ENCODE measurements at places on chromosomes 12 and 14.

DNA sequence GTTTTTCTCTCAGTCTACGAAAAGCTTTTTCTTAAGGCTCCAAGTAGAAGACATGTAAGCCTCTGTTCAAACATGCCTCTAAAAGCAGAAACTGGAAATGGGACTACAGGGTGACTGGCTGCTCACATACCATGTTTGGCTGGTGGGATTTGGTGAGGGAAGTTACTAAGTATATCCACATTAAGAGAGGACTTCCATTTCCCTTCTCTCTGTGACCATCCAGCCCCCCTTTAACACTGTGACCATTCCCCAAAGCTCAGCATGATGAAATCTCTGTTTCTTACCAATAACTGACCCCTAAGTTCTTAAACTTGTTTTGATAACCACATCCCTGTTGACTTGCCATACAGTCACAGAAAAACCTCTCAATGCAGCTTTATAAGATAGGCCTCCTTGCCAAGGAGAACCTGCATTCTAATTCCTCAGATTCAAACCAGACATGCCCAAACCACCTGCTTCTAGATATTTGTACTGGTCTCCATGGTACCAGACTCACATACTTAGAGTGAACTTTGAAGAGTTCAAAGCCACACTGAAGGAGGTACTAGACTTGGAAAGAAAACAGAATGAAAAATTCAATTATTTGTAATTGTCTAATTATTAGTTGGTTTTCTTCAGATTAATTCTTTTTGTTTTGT, 102.2 kb downstream of the VEZT start:
- no peak for DNase-seq

- DNase-seq: no peak
Observed at GRCh38 chr12:123846340-123846739, 84.2 kb downstream of the DNAH10 start.

DNA sequence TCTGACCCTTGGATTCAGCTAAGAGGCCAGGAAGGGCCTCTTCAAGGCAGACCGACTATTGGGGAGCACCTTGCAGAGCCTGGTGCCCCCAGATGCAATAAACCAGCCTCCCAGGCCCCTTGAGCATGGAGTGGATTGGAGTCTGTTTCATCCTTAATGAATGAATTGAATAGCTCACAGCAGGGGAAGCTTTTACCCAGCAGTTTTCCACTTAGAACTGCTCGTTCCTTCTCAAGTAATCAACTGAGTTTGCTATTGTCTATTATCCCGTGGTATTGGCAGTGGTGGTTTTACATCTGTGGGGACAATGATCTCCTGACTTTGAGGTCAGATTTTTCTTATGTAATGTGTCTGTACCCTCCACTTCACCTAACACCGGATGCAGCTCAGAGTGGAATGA, 197.6 kb downstream of the AACS start:
- DNase-seq: no peak

DNA sequence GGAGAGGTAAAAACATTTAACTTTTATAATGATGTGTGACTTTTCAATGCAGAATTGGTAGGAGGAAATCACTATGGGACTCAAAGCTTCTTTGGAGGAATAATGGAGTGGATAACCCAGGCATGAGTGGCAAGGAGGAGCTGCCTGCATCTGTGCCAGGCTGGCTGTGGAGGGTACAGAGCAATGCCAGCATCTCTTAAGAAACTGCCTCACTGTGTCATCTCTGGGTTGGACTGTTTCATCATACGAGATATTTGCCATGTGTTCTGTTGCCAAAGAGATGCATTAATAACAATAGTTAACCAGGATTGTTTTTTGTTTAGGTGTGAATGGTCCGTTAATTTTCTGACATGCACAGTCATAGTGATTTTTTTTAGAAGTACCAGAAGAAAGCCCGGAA, 183.7 kb upstream of the NTF3 start:
- DNase-seq: no peak

GRCh38 chr14:64789696-64790095, 85.5 kb downstream of the PLEKHG3 start:
- no peak for DNase-seq

DNA sequence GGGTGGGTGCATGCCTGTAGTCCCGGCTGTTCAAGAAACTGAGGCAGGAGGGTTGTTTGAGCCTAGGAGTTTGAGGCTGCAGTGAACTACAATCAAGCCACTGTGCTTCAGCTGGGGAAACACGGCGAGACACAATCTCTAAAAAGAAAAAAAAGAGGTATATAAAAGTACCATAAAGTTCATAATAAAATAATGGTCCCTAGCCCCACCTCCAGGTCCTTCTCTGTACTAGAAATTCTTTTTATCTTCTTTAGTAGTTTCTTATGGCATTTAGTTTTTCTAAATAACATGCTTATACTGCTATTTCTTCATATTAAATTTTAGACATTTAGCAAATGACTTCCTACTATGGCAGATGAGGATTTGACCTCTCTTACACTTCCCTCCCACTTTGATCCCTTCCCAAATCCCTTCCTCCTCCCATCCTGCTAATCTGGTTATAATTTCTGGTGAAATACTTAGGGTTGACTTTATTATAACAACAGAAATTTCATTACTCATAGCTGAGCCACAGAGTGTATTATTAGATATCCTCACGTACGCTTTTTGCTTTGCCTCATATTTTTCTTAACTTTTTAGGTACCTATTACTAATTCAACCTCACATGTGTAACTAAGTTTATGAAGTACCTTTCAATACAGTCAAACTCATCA, 94.7 kb downstream of the SLC41A2 start:
- no peak for DNase-seq

GRCh38 chr12:121209624-121210572, at the start of gene P2RX4:
Gene P2RX4 (plus strand): TSS chr12:121210129. CDS start chr12:121210165, 36 bp downstream.
- peak; percentile 91 for DNase-seq

DNA sequence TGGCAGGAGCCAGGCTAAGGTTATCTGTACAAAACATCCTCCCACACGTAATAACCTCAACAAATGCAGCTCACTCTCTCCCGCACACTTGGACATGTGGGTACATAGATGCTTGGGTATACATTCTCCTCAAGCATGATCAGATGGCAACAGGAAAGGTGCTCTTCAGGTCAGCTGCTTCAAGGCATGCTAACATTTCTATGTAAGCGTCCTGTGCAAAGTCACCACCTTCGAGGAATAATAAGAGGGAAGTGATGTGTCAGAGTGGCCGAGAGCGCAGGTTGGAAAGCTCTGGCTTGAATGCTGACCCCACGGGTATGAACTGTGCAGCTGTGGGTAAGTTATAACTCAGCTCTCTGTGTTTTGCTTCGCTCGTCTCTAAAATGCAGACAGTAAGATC, 24.2 kb upstream of the SLC6A12 start:
- no peak for DNase-seq

GRCh38 chr12:31664038-31664437, 4.5 kb downstream of the ETFBKMT start:
- no peak for DNase-seq

- peak; percentile 42 for DNase-seq
Observed at GRCh38 chr12:75816897-75817296, 214.7 kb downstream of the PHLDA1 start.

- DNase-seq: no peak
Observed at GRCh38 chr12:66190519-66191370, 1.7 kb downstream of the IRAK3 start.

GRCh38 chr12:54058128-54058768, 4.6 kb downstream of the HOXC4 start:
- no peak for DNase-seq

GRCh38 chr12:132171968-132172521, 27.8 kb downstream of the NOC4L start:
- no peak for DNase-seq

GRCh38 chr12:131116468-131117117, 162.9 kb downstream of the ADGRD1 start:
- DNase-seq: no peak

- DNase-seq: no peak
Observed at GRCh38 chr12:43287706-43288383, 264.2 kb downstream of the ADAMTS20 start.

- peak; percentile 23 for DNase-seq
Observed at GRCh38 chr12:55933169-55933798, 2.3 kb downstream of the DGKA start.

DNA sequence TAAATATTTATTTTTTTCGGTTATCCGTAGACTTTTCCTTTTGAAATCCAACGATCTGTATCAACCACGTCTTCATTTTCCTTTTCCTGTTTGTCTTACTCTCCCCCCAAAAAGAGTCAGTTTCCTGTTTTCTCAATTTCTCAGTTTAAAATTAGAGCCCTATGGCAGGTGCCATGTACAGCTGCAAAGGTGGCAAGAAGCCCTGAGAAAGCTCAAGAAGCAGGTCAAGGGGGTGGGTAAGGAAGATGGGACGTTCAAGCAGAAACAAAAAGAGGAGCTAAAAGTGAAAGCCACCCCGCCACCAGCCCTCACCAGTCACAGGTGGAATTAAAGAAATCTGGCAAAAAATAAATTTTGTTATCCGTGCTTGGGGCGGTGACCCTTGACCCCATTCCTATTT, 26.7 kb downstream of the SLC35E3 start:
- no peak for DNase-seq

DNA sequence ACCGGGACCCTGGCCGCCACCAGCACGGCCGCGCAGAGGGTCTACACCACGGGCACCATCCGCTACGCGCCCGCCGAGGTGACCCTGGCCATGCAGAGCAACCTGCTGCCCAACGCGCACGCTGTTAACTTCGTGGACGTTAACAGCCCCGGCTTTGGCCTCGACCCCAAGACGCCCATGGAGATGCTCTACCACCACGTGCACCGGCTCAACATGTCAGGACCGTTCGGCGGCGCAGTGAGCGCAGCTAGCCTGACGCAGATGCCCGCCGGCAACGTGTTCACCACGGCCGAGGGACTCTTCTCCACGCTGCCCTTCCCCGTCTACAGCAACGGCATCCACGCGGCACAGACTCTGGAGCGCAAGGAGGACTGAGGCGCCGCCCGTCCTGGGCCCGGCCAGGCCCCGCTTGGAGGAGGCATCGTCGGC, 150.1 kb downstream of the EGLN3 start:
- DNase-seq: no peak

GRCh38 chr14:68283378-68284123, 464.0 kb downstream of the RAD51B start:
- peak; percentile 69 for DNase-seq

DNA sequence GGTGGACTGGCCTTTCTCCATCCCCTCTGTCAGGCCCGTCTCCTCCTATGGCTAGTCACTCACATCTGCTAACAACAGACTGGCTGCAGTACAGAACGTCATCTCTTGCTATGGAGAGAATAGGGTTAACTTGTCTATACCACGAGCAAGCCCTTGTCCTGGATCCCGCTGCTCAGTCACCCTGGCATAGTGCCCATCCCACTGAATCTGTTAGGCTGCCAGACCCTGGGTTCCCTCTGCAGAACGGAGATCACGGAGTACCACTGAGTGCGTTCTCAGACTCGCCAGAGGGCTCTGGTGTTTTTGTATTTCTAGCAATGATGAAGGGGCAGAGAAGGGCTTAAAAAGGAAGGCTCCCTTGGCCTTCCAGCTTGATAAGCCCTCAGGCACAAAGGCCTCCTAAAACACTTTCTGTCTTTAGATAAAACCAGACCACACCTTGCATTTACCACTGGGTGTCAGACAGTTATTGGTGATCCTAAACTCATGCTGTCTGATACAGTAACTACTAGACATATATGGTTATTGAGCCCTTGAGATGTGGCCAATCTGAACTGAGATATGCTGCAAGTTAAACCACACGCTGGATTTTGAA, 6.3 kb upstream of the NRIP2 start:
- DNase-seq: no peak

DNA sequence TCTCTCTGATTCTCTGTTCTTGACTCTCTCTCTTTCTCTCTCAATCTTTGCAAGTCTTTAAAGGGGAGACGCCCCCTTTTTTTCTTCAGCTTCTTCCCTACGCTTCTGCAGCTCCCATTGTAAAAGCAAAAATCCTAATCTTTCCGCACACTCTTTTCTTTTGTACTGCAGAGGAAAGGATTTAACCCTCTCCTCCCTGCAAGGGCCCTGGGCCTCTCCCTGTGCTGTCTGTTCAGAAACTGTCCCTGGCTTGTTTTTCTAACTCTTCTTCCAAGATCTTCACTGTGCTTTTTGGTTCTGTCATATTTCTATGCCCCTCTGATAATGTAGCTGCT, 10.9 kb upstream of the SALL2 start:
- no peak for DNase-seq

- DNase-seq: no peak
Observed at GRCh38 chr12:26133521-26133920, 8.7 kb upstream of the BHLHE41 start.

DNA sequence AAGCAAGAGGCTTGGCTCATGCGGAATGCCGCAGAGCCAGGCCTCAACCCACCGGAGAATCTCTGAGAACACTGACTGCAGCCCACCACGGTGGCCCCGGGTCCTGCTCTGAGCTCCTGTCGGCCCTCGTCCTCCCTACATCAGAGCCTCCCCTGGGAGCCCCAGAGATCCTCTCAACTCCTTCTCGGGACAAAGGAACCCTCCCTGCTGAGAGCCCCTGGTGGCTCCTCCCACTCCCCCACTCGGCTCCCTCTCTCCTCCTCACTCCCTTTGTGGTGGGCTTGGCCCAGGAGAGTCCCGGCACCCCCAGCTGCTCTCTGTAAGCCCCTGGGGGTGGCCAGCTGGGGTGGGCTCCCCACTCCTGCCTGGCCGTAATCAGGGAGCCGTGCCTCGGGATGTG, 11.1 kb upstream of the INF2 start:
- no peak for DNase-seq

DNA sequence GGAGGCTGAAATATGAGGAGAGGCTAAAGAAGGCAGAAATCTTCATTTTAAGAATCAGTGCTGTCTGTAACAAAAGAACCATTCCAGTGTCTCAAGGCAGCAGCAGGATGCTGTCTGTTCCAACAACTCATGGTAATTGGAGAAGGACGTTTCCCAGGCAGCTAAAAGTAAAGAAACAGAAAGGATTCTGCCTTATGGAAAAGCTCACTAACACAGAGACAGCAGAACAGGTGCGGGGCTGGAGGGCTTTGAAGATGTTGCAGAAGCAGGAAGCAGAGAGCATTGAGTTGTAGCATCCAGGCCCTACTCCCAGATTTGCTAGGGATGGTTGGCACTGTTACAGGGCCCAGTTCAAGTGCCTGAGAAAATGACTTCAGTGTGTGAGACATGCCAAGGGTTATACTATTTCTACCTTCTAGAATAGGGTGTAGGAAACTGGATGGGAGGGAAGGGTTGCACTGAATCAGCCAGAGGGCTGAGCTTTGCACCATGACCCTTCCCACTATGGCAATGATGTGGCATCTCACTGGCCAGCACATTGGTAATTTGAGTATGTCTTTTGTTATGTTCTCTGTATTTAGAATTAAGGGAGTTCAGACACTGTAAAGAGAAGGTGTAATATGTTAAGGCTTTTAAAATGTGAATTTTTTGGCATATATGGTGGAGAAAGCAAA, 160.0 kb upstream of the FBXO33 start:
- DNase-seq: no peak

- no peak for DNase-seq
Observed at GRCh38 chr14:74946659-74947281, 8.6 kb downstream of the PGF start.

DNA sequence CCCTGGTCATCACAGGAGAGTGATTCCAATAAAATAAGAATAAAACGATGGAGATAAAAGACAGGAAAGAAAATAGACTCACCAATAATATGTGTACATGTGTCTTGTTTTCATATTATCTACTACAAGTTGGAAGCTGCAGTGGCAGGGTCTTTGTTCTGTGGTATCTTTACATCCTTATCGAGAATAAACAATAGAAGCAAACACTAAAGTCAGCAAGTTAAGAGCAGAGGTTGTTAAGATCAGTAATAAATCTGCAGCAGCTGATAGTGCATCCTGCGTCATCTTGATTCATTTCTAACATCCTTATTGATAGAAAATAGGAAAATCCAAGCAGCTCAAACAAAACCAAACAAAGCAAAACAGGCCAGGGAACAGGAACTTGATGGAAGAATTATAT, 107.4 kb downstream of the RPS29 start:
- DNase-seq: no peak

- DNase-seq: no peak
Observed at GRCh38 chr14:34147461-34147860, 196.6 kb upstream of the EGLN3 start.

Data from CD4-positive, alpha-beta T cell treated with Interleukin-12 subunit alpha and Interleukin-12 subunit beta, for 1 hour (primary cell).